ENCODE measurements at places on chromosomes 5 and 9. TPM values are rescaled to one million over a fixed set of nuclear protein-coding genes. Genes with fewer than 3 reads are reported as not detected.

- DNase-seq: no peak
These were observed 158.8 kb downstream of the SLF1 start for GRCh38 chr5:94777056-94777880.

DNA sequence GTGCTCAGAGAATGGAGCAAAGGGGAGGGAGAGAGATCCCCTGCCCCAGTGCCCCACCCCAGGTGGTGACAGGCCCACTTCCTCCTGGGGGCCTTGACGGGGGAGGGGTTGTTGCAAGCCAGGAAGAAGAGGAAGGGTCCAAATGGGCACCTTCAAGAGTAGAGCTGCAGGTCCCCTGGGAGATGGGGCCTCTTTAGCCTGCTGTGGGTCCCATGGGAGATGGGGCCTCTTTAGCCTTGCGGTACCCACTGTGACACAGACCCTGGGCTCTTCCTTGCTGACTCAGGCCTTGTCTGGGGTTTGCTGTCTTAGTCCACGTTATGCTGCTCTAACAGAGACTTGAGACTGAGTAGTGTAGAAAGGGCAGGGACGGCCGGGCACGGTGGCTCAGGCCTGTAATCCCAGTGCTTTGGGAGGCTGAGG is 9.6 kb upstream of the TOR4A start:
- no peak for DNase-seq

DNA sequence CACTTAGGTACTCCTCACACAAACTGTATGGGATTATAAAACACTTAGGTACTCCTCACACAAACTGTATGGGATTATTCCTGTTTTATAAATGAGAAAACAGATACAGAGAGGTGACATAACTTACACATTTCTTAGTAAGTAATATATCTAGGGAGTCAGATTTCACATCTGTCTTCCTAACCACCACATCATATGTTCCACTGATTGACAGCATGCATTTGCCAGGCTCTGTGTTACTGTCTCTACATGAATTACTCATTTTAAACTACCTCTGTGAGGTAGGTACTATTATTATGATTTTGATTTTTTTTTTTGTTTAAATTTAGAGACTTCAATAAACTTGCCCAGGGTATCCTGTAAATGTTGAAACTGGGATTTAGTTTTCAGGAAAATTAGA is 232.7 kb downstream of the CCDC171 start:
- DNase-seq: no peak

- no peak for DNase-seq
These were observed 81.9 kb downstream of the DMRTA1 start for GRCh38 chr9:22528485-22528884.

DNA sequence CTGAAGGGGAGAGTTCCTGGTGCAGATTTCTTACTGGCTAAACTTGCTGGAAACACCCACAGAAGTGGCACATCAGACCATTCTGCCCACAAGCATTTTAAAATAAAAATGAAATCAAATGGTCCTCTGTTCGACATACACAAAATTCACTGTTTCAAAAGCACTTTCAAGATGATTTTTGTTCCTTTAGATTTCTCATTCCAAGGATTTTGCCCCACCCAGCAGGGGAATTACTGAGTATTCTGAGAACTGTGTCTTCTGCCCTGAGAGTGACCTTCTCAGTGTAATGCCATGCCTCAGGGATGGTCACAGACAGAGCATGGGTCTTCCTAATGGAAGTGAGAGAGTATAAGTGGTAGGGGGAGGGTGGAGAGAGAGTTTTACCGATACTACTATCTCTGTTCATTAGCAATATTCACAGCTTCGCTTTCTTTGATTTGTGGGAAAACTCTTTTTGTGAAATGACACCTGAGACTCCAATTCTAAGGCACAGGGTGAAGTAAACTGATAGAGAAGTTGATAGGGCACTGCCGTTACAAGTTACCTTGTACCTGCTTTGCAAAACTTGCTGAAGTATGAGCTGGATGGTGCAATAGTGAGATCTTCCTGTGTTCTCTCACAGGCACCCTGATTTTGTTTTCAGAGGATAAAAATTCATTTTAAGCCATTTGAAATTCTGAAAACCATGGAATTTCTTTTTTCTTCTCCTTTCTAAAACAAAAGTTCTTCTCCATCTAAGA is 95.8 kb upstream of the CD180 start:
- no peak for DNase-seq

DNA sequence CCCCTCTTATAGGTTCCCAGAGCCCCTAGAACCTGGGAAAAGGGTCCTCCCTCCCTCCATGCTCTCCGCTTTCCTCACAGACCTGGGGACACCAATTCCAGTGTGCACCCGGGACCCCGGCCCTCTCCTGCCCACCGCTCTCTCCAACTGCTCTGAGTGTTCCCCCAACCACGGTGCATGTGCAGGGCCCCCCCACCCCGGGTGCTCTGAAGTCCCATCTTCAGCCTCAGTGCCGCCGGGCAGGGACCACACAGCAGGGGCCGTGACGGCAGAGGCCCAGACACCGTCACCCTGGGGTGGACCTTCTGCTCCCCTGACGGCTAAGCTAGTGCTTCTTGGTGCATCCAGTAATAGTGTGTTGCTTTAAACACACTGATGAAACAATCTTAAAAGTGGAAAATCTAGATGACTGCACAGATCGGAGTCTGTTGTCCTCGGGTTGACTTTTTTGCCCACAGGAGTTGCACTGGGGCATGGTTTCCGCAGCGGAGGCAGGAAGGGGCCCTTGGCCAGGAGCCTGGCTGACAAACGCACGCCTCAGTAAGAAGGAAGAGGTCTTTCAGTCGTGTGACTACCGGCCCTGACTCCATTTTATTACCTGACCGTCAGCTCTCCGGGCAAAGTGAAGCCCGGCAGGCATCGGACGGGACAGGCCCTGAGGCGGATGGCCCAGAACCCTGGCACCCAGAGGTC is 36.2 kb upstream of the SLC6A3 start:
- DNase-seq: no peak

- DNase-seq: no peak
These were observed 61.1 kb downstream of the GLRA1 start for GRCh38 chr5:151863566-151863965.

The RASGEF1C gene
- total RNA-seq: 0.51 TPM
